NCI-H524 (cell line): ENCODE measurements at places on chromosomes 6 and 20.

- DNase-seq, result no peak
Observed at GRCh38 chr20:757506-757905, 10.8 kb downstream of the SLC52A3 start.

DNA sequence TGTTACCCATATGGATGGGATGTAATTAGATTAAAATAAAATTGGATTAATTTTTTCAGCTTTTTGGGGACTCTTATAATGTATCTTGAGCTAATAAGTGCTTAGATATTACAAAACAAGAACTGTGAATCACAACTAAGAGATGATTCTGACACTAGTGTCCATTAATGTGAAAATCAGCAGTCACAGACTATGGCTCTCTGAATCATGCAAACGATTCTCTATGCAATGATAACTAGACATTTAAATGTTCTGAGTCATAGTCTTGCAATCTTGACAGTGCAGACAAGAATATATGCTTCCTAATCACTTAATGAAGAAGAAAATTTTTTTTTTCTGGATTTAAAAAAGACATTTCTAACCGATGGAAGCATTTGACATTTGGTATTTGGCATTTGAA lies 82.2 kb upstream of the OPRM1 start:
- no peak for DNase-seq

DNA sequence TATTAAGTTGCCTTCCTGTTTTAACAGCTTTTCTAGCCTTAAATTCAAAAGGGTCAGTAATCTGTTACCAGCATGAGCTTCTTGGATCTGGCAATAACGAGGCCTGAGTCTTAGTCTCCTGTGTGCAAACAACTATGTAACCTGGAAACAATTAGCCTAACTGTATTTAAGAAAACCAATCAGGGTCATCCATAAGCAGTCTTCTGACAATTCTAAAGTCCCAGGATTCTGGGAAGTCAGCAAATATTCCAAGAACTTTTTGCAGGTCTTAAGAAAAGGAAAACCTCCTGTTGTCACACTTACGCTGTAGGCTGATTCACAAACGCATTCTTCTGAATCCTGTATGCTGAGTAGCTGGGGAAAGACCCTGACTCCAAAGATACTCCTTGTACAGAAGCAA lies 90.4 kb downstream of the COL12A1 start:
- no peak for DNase-seq

GRCh38 chr20:58839474-58839874 lies 11.2 kb downstream of the GNAS-AS1 start:
- no peak for DNase-seq

GRCh38 chr6:55931101-55931500 lies 55.7 kb upstream of the BMP5 start:
- DNase-seq, result no peak

- no peak for DNase-seq
Observed at GRCh38 chr6:158795516-158795915, 23.7 kb downstream of the EZR start.

DNA sequence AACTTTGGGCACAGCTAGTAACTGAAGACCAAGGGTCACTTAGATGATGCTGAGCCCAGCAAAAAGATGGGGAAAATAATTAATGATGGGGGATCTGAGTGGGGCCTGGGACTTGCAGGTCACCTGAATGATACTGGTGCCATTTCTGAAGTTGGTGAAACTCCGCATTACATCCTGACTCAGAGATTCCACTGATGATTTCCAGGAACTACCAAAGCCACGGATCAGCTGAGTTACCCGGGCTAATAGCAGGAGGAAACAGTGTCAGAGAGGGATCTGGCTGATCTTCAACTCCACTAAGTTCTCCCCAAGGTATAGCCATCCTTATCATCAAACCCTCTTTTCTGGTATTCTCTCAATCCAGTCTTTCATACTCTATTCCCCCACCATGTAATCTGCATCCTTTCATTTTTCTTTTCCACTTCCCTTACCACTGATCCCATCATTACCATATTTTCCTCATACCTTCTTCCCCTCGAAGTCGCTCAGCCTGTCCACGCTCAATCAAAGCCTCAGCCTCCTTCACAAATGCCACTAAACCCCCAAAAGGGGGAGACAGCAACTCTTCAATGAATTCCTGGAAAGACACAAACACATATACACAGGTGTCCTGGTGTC lies 20.2 kb downstream of the VPS52 start:
- no peak for DNase-seq
